ENCODE measurements at places on chromosomes 1 and 21.

DNA sequence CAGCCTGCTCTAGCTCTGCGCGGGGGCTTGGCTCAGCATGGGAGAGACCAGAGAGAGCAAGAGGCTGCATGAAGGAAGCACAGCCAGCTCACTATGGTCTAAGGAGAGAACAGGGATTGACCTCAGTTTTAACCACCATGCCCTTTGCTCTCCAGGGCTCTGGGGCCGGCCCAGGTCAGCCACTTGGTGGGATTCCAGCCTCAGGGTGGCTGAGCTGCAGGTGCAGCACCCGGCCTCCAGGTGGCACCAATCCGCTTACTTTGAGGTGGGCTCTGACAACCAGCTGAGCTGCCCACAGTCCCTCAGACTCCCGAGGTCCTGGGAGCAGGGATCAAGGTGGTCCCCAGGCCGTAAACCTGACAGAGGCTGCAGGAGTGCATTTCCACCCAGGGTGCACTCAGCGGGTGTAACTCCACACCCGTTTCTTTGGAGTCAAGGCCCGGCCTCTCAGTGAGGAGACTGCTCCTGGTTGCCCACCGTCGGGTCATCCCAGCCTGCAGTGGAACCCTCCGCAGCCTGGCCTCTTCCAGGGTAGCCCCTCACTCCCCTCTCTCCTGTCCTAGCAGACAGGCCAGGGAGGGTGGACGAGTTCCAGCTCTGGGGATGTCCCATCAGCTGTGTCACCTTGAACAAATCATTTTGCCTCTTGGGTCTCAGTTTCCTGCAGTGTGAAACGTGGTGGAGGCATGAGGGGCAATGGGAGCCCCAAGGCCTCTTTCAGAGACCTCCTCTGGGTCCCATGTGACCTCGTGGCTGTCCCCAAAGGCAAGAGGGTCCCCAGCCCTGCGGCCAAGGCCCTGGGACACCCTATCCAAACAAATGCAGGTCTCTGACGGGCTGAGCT lies 607 bp upstream of the LGR6 start:
- peak; percentile 13 for DNase-seq

GRCh38 chr21:44991538-44992483 lies 52.0 kb downstream of the SLX9 start:
- no peak for DNase-seq

- DNase-seq, result peak; percentile 87
Observed at GRCh38 chr1:203649999-203650836, 23.6 kb downstream of the ATP2B4 start.

DNA sequence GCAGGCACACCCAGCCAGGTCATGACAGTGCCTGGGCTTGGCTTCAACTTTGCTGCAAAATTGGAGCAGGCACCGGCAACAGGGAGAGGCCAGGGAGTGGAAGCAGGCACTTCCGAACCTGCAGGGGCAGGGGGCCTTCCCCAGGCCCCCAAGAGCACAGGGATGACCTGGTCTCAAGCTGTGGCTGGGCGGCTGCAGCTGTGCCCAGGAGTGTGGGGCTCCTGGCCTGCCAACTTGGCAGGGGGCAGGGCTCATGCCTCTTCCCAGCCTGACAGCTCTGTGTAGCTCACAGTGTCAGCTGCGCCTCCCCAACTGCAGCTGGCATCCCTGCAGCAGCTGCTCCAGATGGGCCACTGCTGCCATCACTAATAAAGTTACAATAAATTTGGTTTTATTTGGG lies 51.5 kb upstream of the SCYL3 start:
- DNase-seq, result no peak

DNA sequence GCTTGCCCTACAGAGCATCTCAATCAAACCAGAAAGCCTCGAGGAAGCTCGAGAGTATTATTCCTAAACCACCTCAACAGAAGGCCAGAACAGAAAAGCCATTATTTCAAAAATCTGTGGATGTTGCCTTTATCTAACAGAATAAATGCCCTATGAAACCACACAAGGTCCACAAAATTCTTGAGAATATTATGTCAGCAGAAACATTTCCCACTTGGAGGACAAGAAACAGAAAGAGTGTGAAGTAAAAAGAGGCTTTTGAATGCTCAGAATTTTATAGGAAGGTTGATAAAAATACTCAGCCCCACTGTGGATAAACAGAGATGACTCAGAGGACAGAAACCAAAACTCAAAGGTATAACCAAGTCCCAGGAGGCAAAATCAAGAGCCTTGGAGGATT lies 146.4 kb upstream of the LRRC7 start:
- no peak for DNase-seq

GRCh38 chr1:213666113-213666512 lies 321.7 kb upstream of the PROX1 start:
- DNase-seq, result no peak

Data from T-helper 22 cell (primary cell).